Hepatocyte (in vitro differentiated cells): ENCODE measurements at places on chromosomes 12 and 14.
A peak's percentile ranks its signal among the peaks of the same experiment; 100 is the strongest.

DNA sequence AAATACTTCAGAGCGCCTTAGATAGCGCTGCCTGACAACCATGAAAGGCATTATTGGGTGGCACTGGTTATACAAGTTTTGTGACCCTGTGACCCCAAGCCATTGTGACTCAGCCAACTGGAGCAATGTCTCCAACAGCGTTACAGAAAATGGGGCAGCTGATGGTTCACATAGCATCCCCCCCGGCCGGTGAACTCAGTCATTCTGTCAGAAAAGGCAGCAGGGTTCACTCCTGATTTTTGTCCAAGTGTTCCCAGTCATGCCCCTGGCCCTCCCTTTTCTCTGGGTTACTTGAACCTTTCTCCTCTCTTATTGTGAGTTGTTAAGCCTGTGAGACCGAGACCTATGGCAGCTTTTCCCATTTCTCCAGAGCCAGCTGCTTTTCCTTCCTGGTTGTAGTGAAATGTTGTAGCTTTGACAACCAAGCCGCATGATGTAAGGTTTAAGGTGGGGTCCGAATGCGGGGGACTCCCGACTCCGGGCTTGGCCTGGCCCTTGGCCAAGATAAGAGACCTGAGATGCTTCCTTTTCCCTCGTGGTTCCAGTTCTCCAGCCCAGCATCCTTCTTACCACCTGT lies 22.0 kb downstream of the CD9 start:
- DNase-seq = no peak

- no peak for DNase-seq
These were observed 311.6 kb downstream of the LRIG3 start for GRCh38 chr12:58608711-58609110.

- DNase-seq = no peak
These were observed 51.6 kb downstream of the PRKCH start for GRCh38 chr14:61372842-61373555.

DNA sequence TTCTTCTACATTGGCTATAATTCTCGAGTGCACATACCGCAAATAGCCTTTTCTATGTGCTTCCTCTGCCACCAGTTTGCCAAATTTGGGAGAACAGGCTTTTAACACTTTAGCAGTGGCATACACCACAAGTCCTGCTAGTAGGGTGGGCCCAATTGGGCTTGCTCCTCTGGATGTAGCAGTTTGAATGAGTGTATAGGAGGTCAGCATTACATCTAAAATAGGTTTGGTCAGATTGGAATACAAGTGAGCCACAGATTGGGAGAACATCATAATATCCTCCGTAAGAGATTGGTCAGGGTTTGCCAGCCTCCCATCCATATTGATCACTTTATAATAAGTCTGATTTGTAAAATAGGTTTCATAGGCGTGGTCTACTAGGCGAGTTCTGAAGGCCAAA lies 902 bp downstream of the ABCD2 start:
- no peak for DNase-seq

GRCh38 chr14:63438065-63438757 lies 105.0 kb downstream of the PPP2R5E start:
- DNase-seq = peak; percentile 58
